NCI-H2029 treated with DMSO at 0.1 percent for 48 hours (cell line): ENCODE measurements at places on chromosomes 5 and 9.

- DNase-seq = no peak
These were observed 82.1 kb downstream of the HRH2 start for GRCh38 chr5:175740014-175740413.

DNA sequence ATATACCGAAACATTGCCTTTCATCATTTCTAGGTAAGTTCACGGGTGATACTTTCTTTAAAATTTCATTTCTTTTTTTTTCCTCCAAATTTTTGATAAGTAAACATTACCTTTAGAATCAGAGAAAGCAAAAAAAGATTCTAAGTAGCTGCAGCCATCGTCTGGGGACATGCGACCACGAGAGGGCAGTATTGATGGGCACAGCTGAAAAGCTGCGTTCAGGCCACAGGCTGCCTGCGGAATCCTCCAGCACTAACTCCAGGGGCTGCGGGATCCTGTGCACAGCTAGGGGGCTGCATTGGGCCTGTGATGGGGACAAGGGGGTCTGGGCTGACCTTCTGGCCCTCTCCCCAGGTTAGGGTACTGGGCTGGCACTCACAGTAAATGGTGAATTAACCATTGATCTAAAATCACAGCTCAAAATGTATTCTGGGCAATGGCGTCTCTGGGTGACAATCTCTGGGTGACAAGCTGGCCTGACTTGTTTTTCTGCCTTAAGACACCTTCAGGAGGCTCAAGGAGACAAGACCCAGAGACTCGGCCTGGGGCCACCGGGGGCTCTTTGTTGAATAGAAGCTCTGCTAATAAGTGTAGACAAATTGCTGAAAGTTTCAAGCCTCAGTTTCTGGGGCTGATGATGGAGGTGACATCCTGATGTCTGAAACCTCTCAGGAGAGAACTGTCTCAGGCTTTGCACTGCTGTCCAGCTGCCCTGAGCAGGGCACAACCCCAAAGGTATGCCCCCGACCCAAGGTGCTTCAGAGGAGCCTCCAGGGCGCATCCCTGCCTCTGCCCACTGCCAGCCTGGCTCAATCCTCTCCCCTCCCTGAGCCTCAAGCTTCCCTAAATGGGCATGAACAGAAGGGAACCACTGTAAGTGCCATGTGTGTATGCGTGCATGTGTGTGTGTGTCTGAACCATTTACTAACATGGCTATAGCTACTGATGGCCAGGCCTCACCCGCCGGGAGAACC is 44.3 kb upstream of the SARDH start:
- DNase-seq = peak; percentile 11

DNA sequence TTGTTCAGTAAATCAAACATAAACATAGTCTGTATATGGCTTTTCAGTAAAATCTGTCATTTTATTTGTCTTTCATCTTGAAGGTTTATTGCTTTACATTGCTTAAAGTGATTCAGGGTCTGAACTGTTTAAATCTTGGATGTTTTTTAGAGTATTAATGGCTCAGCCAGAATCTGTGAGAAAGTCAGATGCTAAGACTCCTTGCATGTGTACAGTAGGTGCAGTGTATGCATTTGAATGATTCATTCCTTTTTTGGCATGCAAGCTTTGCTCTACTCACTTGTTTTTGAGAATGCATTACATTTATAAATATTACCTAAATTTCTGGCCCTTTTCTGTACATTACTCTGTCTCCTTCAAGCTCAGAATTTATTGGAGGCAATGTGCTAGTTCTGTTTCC is 271.0 kb upstream of the RIOK2 start:
- no peak for DNase-seq

DNA sequence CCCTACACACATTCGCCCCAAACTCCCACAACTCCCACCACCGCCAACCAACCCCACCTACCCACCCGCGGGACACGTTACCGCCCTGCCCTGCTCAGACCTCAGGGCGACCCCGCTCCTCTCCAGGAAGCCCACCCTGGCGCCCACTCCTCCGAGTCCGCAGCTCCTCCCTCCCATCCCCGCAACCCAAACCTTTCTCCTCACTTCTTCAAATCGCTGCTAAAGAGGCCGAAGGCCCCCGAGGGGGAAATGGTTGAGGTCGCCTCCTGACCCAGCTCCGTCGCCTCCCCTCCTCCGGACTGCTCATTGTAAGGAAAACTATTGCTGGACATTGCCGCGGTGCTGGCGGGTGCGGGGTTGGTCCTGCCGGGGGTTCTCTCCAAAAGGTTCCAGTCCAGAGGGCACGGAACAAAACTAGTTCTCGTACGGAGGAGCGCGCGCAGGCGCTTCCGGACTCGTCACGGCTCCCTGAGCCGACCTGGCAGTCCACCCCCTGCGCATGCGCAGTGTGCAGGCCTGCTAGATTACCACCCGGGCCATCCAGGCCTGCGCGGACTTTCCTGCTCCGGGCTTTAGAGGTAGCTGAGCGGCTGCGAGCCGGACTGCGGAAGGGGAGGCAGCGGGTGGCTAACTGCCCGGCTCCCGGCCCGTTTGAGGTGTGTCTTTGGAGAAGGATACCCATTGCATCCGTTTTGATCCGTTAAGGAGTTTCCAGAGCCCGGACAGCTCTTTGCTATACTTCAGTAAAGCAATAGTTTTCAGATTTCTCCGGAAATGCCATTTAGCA is at the start of gene AP3B1:
TSS of gene AP3B1 (minus strand) at position 451 of the 787 bp plus-strand sequence. CDS start at position 332, 119 bp downstream.
- peak; percentile 89 for DNase-seq

DNA sequence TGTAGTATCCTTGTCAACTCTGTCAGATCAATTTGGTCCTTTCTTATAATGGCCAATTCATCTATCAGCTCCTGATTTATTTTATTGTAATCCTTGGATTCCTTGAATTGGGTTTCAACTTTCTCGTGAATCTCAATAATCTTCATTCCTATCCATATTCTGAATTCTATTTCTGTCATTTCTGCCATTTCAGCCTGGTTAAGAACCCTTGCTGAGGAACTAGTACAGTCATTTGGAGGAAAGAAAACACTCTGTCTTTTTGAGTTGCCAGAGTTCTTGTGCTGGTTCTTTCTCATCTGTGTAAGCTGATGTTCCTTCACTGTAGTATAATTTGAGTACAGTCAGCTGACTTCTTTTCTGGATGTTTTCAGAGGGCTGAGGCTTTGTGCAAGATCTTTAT is 84.5 kb downstream of the CETN3 start:
- no peak for DNase-seq

DNA sequence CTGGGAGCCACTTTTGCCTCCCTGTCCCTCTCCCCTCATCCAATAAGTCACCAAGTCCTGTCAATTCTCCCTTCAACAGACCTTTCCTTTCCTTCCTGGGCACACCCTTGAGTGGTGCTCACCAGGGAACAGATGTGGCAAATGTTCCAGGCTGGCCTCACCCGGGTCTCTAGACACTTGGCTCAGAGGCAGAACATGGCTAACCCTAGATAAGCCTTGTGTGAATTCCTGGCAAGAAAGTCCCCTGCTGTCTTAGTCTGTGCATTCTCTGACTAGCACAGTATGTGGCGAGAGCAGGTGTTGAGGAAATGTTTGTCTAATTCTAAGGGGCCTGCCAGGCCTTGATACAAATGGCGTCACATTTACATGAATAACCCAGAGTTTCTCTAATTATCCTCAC is 41.2 kb upstream of the PTGS1 start:
- no peak for DNase-seq

DNA sequence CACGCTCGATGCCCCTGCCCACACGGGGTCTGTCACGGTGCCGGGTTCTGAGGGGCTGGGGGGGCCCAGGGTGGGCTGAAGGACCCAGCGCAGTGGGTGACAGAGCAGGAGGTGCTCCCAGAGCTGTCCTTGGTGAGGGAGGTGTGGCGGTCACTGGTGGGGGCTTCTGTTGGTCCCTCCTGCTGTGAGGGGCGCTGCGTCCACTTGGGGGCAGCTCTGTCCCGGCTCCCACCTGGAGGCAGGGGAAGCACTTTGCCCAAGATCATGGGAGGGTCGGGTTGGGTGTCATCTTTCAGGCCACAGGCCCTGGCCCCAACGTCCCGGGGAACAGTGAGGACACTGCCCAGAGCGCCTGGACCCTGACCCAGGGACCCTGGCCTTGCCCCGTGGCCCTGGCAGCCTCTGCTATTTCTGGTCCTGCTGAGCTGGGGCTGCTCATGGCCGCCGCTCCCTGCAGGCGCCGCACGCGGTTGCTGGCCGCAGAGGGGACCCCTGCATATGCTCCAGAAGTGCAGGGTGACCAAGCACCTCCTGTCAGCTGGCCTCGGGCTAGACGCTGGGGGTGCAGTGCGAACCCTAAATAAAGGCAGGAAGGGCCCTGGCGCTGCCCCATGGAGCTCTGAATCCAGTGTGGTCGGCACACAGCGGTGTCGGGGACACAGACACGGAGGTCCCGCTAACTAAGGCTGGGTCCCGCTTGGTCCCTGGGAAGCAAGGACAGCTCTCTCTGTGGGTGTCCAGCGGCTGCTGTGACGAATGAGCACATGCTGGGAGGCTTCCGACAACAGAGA is 11.6 kb upstream of the RNU6ATAC start:
- DNase-seq = no peak

GRCh38 chr5:98927242-98927988 is 1.4 kb downstream of the CHD1 start:
- peak; percentile 18 for DNase-seq

- no peak for DNase-seq
These were observed 2253.1 kb upstream of the C9orf72 start for GRCh38 chr9:29826421-29826820.

DNA sequence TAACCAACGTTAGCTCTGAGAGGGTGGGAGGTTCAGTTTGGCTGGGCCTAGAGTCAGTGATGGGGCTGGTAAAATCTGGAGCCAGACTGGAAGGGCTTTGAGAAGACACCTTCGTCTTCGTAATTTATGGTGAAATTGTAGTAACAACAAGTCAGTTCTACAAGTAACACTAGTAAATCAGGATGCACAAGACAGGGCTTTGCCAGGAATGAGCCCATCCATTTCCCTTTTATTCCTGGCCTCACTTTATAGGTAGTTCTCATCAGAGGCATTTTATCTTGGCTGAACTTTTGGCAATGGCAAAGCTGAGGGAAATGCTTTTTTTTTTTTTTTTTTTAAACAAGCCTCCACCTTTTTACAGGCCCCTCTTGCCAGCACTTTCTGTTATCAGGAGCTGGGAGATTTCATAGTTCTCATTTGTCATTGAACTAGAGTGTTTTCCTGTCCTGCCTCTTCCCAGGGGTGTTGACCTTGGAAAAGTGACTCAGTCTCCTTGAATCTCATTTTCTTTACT is 110.5 kb upstream of the KLF4 start:
- DNase-seq = no peak

DNA sequence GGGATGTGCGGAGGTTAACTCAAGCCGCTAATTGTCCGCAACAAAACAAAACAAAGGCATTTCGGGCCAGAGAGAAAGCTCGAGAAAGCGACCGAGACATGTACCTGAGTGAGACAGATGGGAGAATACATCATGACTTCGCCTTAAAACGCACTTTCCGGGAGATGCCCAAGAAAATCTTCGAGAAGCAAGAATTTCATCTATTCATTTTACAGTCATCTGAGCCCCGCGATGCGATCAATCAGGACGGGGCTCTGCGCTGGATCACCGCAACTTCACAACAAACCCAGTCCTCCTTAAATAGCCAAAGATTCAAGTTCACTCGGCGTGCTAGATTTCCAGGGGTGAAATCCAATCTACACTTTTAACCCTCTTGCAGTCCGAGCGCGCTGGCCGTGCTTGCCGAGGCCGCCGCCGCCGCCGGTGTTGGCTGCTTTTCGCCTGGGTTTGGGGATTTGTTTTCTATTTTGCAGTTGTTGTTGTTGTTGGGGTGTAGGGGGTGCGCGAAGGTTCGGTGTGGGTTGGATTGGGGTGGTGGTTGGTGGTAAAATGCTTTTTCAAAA is 482 bp downstream of the NFIB start:
- no peak for DNase-seq

DNA sequence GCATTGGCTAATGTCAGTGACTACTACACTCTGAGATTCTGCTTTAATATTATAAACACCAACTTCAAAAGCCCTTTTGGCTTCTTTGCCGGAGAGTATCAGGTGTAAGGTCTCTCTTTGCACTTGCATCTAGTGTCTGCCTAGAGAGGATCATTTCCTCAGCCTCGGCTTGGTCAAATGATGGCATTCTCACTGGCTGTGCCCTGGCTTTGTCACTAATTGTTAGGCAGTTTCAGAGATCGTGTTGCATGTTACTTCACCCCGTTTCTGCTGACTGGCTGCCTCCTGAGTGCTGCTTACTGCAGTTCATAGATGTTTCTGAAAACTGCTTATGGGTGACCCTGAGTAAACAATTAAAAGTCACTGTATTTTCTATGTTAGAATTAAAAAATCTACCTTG is 48.8 kb downstream of the SLC1A3 start:
- no peak for DNase-seq

GRCh38 chr9:9914174-9914573 is 698.6 kb downstream of the PTPRD start:
- no peak for DNase-seq

DNA sequence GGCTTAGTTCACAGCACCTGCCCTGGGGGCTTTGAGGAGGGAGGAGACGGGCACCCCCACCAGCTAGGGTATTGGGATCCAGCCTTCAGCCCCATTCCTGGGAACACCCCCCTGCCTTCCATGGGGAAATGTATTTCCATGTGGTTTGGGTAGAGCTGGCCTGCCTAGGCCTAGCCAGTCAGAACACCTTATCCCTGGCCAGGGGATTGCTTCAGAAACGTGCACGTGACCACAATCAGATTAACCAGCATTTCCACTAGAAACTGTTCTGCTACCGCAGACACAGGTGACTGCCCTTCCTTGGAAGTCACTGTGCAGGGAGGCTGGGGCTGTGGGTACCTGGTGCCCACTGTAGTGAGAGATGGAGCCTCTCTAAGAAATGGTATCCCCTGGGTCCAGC is 14.0 kb downstream of the BBLN start:
- no peak for DNase-seq

- no peak for DNase-seq
These were observed 19.8 kb upstream of the PAX5 start for GRCh38 chr9:37053684-37054362.

- DNase-seq = no peak
These were observed 633 bp upstream of the PPP1R26 start for GRCh38 chr9:135478829-135479468.

DNA sequence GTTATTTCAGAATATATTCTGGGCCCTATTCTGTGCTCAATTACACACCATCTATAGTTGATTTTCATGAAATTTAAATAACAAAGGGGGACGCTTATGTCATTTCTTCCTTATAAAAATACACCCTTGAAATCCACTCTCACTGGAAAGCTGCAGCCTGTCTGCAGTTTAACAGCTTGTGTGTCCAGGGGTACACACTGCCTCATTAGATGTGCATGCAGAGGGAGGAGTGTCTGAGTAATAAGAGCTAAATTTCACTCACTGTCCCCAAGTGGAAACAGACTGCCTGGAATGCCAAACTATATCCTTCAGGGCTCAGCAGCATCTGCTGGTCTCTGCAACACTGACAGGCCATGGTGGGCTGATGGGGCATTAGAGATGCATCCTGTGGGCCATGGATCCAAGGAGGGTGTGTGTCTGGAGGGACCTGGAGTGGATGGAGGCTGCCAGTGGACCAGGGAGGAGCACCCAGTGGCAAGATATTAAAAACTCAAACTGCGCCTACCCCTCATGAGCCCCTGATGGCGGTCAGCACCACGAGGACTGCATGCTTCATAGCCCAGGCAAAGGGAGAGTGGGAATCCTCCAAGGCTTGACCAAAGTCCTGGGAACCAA is 15.8 kb upstream of the TIFAB start:
- no peak for DNase-seq
